Endodermal cell (in vitro differentiated cells): ENCODE measurements at places on chromosomes 12 and 14. TPM values are rescaled to one million over a fixed set of nuclear protein-coding genes. Genes with fewer than 3 reads are reported as not detected.

- H3K4me1 ChIP-seq: peaks cover 3% of the 10 kb centered on the region
- no peaks in the 10 kb centered on the region for H3K27me3 ChIP-seq
- no peak overlapping the region for H3K4me3 ChIP-seq
- no peak overlapping the region for H3K27ac ChIP-seq
These were observed 6.4 kb downstream of the ERG28 start for GRCh38 chr14:75654127-75654732.

GRCh38 chr14:22107753-22108152 lies 434.1 kb upstream of the OR4E1 start:
- H3K36me3 ChIP-seq: no peaks in the 10 kb centered on the region
- DNase-seq: no peak
- H3K4me1 ChIP-seq: no peaks in the 10 kb centered on the region
- H3K4me3 ChIP-seq: no peak overlapping the region

- DNase-seq: peak; percentile 61
- no peaks in the 10 kb centered on the region for H3K27me3 ChIP-seq
- H3K36me3 ChIP-seq: no peaks in the 10 kb centered on the region
- no peak overlapping the region for H3K27ac ChIP-seq
These were observed 122.9 kb upstream of the RAP1B start for GRCh38 chr12:68487721-68488309.

GRCh38 chr14:91521061-91521640 lies 11.0 kb upstream of the PPP4R3A start:
- no peaks in the 10 kb centered on the region for H3K27me3 ChIP-seq
- DNase-seq: no peak
- no peak overlapping the region for H3K27ac ChIP-seq
- H3K4me1 ChIP-seq: no peaks in the 10 kb centered on the region
- no peak overlapping the region for H3K4me3 ChIP-seq

DNA sequence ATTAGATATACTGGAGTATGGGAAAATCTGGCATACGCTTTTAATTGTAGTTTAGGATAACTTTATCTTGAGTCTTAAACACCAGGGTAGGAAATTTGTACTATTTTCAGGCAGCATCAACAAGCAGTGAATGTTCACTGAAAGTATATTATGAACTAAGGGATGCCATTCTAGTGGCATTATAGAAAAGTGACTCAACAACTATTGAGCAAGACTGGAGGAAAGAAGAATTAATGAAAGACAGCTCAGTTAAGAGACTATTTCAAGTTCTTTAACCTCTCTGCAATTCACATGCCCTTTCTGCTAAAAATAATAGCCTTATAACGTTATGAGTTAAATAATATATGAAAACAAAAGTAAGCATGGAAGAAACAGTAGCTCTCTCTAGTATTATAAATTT lies 343.1 kb downstream of the FSCB start:
- H3K4me3 ChIP-seq: no peak overlapping the region
- no peaks in the 10 kb centered on the region for H3K36me3 ChIP-seq
- no peaks in the 10 kb centered on the region for H3K4me1 ChIP-seq
- no peak for DNase-seq
- no peak overlapping the region for H3K27ac ChIP-seq

DNA sequence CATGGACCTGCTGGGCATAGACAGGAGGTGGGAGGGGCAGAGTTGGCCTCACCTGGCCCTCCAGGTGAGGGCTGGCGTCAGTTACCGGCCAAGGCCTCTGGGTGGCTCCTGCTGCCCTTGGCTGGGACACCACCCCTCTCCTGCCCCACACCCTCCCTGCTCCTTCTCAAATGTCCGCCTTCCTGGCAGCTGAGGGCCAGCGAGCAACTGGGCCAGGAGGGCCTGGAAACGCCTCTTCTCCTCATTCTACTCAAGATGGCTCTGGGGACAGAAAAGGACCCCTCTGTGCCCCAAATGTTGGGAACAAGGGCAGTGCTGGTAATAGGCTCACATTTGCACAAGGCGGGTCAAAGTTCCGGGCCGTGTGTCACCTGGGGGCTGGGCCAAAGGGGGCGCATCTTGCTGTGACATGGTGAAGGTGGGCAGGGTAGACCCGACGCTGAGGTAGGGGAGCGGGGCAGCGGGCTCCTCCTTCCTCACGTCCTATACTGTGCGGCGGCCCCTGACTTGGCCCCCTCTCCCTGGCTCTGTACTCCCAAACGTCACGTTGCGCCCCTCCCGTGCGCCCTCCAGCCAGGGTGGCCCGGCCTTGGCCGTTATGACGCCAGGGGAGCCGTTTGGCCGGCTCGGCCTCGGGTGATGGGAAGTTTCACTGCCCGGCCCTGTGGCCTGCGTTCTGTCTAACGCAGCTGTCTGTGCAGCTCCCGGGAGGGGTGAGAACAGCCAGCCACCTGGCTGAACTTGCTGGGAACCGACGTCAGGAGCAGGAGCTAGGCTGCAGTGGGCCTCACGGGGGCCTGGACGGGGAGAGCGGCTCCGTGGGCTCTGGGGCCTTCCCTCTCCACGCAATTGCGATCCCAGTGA lies 18.0 kb upstream of the DLK1 start:
- H3K4me1 ChIP-seq: no peaks in the 10 kb centered on the region
- no peak overlapping the region for H3K4me3 ChIP-seq
- DNase-seq: peak; percentile 96
- no peaks in the 10 kb centered on the region for H3K27me3 ChIP-seq
- no peaks in the 10 kb centered on the region for H3K36me3 ChIP-seq
- H3K27ac ChIP-seq: no peak overlapping the region

DNA sequence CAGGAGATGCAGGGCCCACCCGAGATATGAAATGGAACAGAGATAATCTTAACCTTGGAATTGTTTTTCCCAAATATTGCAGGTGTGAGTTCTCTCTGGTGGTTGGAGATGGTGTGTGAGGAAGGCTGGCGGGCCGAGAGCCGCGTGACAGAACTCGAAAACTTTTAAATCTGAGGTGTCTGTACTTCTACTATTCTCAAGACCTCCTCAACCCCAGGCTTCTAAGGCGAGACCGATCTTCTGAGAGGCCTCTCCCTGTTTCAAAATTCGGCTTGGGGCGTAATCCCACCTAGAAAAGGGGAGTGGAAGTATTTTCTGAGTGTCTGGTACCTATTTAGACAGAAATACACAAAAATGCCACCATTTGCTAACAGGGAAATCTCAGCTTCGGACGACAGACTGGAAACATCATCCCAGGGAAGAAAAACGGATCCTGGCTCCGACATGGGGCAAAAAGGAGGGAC lies 611 bp downstream of the SARNP start:
- peaks cover 61% of the 10 kb centered on the region for H3K36me3 ChIP-seq
- H3K4me3 ChIP-seq: peak overlapping the region; percentile 99
- H3K4me1 ChIP-seq: peaks cover 4% of the 10 kb centered on the region

GRCh38 chr14:69887740-69888657 lies 8.8 kb downstream of the SMOC1 start:
- H3K27ac ChIP-seq: no peak overlapping the region
- H3K4me3 ChIP-seq: no peak overlapping the region
- DNase-seq: no peak
- H3K27me3 ChIP-seq: no peaks in the 10 kb centered on the region
- H3K4me1 ChIP-seq: no peaks in the 10 kb centered on the region

DNA sequence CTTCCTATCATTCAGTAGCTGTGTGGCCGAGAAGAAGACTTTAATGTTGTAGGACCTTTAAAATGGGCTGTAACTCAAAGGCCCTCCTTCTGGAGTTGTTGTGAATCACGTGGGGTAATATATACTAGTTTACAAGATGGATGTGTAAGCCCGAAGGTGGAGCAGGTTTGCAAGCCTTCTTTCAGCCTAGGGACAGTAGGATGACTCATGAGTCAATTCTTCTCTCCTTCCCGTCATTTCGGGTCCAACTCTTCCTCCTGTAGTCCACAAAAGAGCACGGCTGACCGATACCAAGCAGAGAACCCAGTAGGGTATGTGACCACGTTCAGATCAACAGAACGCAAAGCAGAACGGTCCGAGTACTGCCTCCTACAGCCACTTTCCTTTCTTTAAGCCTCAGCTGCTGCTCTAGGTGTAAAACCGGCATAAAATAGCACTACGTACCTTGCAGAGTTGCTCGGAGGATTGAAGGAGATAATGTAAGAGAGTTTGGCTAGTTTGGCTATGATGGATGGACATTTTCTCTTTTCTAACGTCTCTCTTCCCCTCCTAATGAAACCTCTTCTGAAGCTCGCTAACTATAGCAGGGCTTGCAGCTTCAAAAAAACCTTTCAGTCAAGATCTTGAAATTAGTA lies 1.3 kb upstream of the RASSF3 start:
- H3K4me3 ChIP-seq: peak overlapping the region; percentile 89
- H3K4me1 ChIP-seq: no peaks in the 10 kb centered on the region
- H3K36me3 ChIP-seq: no peaks in the 10 kb centered on the region
- no peak overlapping the region for H3K27ac ChIP-seq
- peak; percentile 86 for DNase-seq

The NTN4 gene
- 57.4 to 73.3 TPM (median 67.9 TPM) in 3 replicates for total RNA-seq
